ENCODE measurements at places on chromosomes 1 and 21.

GRCh38 chr1:31418626-31419323 is 5.8 kb downstream of the SERINC2 start:
- DNase-seq, result no peak

DNA sequence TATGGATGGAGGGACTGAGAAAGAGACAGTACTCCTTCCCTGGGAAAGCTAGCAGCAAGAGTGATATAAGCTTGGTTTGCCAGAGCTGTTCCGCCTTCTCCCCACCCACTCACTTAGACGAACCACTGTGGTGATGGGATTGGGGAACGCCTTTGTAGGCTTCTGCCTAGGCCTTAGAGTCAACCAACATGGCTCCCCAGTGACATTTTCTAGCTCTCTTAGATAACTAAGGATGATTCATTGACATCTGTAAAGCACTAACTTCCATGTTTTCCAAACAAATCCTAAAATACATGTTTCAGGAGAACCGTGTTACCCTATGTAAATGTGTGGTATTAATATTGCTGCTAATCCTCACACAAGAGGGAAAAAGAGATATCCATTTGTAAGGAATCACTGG is 21.6 kb upstream of the SSX2IP start:
- no peak for DNase-seq

DNA sequence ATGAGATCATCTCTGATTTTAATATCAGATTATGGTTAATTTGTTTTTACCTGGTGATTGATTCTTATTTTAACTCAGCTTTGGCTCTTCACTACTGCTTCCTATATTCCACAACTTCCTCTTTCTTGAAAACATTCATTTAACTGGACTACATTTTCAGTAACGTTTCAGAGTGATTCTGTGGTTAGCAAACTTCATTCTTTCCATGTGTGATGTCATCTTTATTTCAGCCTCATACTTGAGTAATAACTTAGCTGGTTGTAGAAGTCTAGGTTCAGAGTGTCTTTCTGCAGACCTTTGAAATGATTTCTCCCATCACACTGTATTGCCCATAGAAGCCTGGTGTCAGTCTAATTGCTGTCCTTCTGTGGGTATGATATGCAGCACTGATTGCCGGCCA is 36.0 kb upstream of the SLC35F3 start:
- no peak for DNase-seq

DNA sequence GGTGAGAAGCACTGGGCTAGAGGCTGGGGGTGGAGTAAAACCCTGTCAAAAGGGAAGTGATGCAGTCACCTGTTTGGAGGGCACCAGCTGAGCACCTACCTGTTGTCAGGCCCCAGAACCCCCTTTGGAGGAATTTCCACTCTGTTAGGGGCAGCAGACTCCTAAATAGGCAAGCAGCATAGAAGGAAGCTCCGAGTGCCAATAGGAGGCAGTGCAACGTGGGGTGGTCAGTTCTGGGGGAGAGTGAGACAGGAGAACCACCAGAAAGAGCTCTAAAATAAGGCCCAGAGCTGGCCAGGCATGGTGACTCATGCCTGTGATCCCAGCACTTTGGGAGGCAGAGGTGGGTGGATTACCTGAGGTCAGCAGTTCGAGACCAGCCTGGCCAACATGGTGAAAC is 203.7 kb upstream of the ZC3H12A start:
- DNase-seq, result no peak

DNA sequence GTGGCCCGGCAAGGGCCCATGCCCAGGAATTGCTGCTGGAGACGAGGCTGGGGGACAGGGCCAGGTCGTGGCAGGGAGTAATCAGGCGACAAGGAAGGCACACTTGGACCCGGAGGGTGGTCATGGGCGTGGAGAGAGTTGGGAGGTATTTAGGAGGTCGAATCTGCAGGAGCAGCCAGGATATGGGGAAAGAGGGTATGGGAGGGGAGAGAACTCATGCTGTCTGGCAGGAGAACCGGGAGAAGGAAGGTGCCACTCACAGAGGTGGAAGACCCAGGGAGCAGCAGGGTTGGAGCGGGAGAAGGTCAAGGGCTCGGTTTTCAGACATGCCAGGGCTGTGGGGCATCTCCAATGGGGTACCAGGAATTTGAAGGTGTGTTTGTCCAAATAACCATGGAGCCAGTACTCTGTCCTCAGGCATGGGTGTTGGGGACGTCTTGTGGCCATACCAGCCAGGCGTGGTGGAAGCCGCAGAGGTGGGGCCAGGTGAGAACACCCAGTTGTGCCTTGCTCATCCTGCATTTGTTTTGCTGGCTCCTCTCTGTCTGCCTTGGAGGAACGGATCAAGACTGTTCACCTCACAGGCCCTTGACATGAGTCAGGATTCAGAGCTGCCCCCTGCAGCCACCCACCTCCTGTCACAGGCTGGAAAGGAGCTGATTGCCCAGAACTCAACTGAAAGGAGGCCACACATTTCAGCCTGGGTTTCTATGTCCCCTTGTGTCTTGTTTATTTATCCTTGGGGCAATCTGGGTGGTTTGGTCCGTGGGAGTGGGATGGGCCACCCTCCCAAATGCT is 111.6 kb downstream of the SPSB1 start:
- no peak for DNase-seq

- DNase-seq, result no peak
These were observed 14.6 kb upstream of the TGFBR3 start for GRCh38 chr1:91900562-91900961.

DNA sequence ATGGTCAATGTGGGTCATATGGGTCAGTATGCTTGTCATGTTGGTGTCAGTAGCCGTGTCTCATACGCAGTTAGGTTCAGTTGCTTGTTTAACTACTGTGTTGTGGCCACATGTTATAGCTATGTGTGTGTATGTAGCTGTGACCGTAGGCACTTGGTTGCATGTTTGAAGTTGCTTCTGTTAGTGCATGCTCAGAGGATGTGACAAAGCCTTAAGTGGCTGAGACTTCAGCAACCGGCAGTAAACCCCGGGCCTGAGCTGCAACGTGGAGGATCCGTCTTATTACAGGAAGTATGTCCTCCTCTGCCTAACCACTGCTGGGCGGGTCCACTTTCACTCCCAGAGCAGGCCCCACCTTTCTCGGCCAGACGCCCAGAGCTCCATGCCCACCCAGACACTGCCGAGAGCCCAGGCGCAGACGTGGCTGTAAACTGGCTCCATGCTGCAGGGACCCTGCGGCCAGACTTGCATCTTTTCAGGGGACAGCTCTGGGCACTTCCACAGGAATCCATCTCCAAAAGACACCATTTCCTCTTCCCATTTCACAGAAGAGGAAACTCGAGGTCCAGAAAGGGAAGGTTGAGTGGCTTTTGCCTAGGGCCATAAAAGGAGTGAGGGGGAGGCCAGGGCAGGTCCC is 2.2 kb downstream of the TCEA3 start:
- DNase-seq, result no peak

- no peak for DNase-seq
These were observed 44.6 kb downstream of the PDPN start for GRCh38 chr1:13628218-13628617.

DNA sequence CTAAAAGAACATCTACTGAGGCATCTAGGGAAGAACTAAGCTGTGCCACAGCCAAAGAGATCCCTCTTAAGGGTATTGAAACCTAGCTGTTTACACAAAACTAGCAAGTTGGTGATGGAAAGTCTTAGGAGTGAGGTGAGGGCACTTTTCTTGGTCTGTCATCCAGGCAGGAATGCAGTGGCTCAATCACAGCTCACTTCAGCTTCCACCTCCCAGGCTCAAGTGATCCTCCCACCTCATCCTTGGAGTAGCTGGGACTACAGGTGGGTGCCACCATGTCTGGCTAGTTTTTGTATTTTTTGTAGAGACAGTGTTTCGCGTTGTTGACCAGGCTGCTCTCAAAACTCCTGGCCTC is 2.4 kb downstream of the PLEKHO1 start:
- DNase-seq, result no peak

DNA sequence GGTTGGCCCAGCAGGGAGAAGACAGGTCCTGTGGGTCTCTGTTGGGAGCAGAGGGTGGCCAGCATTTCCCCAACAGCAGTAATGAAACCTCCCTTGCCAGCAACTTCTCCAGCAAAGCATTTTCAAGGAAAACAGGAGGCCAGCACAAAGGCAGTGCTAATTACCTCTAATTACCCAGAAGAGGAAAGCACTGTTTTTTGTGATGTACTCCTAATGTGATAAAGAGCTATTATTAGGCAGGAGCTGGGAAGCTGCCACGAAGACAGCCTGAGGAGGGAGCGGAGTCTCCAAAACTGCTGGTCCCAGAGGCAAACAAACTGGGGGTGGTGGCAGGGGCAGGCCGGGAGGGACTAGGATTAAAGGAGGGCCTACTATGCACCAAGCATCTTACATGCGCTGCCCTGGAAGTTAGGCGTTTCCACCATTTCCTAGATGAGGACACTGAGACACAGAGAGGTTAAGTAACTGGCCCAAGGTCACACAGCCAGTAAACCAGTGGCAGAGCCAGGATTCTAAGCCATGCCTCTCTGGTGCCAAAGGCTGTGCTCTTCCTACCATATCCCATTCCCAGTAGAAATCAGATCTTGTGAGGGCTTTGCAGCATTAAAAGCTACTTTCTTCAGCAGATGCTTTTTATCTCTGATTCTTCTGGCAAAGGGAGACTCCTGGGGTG is 24.5 kb downstream of the HTR6 start:
- no peak for DNase-seq

DNA sequence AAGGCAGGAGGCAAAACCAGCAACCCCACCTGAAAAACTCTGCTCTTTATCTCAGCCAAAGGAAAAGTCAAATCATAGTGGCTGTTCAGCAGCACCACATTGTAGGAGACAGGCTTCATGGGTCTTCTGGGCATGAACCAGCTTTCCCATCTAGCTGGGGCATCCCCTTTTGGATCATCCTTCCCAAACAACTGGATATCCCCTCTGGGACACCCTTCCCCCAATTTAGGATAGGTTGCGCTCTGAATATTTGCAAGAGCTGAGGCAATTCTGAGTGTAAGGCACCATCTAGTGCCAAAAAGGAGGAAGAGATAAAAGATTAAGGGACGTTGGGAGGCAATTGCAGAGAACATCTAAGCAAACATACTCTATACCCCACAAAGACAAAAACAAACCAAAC is 295.8 kb downstream of the MATN1 start:
- no peak for DNase-seq

- DNase-seq, result no peak
These were observed 1.2 kb upstream of the TSPAN2 start for GRCh38 chr1:115090540-115090939.

DNA sequence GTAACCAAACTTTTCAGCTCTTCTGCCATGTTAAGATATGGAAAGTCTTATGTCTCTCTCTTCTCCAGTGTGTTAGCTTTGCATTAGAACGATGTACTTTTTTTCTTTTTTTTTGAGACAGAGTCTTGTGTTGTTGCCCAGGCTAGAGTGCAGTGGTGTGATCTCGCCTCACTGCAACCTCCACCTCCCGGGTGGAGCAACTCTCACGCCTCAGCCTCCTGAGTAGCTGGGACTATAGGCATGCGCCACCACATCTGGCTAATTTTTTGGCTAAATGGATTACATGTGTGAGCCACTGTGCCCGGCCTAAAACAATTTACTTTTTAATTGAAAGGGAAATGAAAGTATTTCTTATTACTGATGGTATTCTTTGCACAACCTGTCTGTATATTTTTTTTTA is 35.8 kb downstream of the SPEN start:
- DNase-seq, result no peak

GRCh38 chr1:23745515-23745914 is 2.2 kb downstream of the ELOA start:
- DNase-seq, result peak; percentile 14

DNA sequence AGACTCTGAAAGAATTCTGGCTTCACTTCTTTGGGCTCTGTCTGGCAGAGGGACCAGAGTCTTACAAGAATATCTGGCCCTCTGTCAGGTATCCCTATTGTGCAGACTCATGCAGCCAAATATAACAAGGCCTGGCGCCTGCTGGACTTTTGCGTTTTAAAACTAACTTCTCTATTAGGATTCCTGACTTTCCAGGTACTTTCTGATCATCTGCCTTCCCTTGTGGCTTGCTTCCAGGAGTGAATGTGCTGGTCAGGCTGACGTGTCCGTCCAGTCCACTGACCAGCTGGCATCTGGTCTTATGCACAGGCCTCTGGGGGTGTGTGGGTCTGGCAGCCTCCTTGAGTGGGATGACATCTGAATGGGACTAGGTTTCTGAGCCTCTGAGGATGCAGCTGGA is 8.6 kb upstream of the RAB29 start:
- no peak for DNase-seq

GRCh38 chr21:21101911-21102310 is 103.7 kb downstream of the NCAM2 start:
- DNase-seq, result peak; percentile 20

DNA sequence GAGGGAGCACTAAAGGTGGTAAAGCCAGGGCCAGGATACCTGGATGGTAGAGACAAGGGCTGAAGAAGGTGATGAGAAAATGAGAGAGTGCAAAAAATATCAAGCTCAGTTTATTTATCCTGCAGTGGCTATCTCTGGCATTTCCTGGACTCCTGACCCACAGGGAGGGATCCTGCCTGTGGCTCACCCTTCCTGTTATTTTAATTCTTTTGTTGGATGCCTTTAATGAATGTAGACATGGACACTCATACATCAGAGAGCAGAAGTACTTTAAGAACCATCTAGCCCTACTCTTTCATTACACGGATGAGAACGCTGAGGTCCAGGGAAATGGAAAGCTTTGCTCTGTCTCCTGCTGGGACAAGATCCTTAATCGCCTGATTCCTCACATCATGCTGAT is 20.6 kb downstream of the JUN start:
- no peak for DNase-seq

DNA sequence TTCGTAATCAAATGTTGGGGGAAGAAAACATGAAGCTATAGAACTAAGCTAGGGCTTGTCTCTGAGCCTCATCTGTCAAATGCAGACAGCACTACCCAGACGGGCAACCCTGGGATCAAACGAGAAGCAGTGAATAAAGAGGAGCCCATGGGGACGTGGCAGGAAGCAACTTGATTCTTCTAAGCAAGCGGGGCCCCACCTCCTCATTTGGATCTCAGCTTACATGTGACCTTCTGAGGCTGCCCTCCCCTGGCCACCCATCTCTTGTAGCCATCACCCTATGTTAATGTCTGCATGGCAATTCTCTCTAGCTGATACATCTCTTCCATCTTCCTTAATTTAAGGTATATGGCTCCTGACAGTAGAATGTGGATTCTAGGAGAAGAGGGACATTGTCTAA is 171.3 kb downstream of the IGSF21 start:
- no peak for DNase-seq

All from NCI-H1694 (cell line).